ENCODE measurements at places on chromosomes 13 and 19. TPM values are rescaled to one million over a fixed set of nuclear protein-coding genes. Genes with fewer than 3 reads are reported as not detected.

DAND5 gene
- not detected for total RNA-seq

ZNF221 gene
- 13.7 TPM for total RNA-seq

ZNF549 gene
- total RNA-seq = 9.2 TPM

OR10H1 gene
- total RNA-seq = 1.7 TPM

PIH1D1 gene
- total RNA-seq = 197 TPM

GPC6 gene
- total RNA-seq = 23.8 TPM

FAM216B gene
- not detected for total RNA-seq

NAPSA gene
- total RNA-seq = 15.2 TPM

ZNF441 gene
- total RNA-seq = 16.3 TPM

NLRP9 gene
- total RNA-seq = not detected

PBX4 gene
- 2.6 TPM for total RNA-seq

XPO4 gene
- total RNA-seq = 30.5 TPM

SPRED3 gene
- 1.4 TPM for total RNA-seq

RNF113B gene
- total RNA-seq = not detected

IFI30 gene
- 25.1 TPM for total RNA-seq

ZNF610 gene
- 2.3 TPM for total RNA-seq

MEF2B gene
- 0.20 TPM for total RNA-seq

MYBPC2 gene
- total RNA-seq = not detected

SIGLEC6 gene
- not detected for total RNA-seq

ZNF470 gene
- 3.8 TPM for total RNA-seq

GNG8 gene
- not detected for total RNA-seq

KLC3 gene
- total RNA-seq = 1.3 TPM

ABCC4 gene
- 77.4 TPM for total RNA-seq

APOC1 gene
- 0.20 TPM for total RNA-seq

CLDND2 gene
- not detected for total RNA-seq

ADGRE2 gene
- 0.17 TPM for total RNA-seq

ZNF416 gene
- total RNA-seq = 4.3 TPM

MBD3L3 gene
- not detected for total RNA-seq

IL4I1 gene
- 25.7 TPM for total RNA-seq

ZNF428 gene
- 34.6 TPM for total RNA-seq

ZNF780A gene
- 40.4 TPM for total RNA-seq

AP1M2 gene
- 2.0 TPM for total RNA-seq

CGB8 gene
- total RNA-seq = not detected

PRTN3 gene
- not detected for total RNA-seq

HNRNPM gene
- total RNA-seq = 35.8 TPM

ZNF709 gene
- total RNA-seq = 5.2 TPM

All from renal cortical epithelial cell (primary cell).